Hepatic stellate cell (primary cell): ENCODE measurements at places on chromosomes 12 and 14.

GRCh38 chr12:28425526-28425925 is 235.3 kb downstream of the CCDC91 start:
- DNase-seq: no peak

GRCh38 chr12:121237415-121237814 is 27.5 kb downstream of the P2RX4 start:
- no peak for DNase-seq

GRCh38 chr12:132620899-132621656 is 2.5 kb downstream of the P2RX2 start:
- DNase-seq: no peak

DNA sequence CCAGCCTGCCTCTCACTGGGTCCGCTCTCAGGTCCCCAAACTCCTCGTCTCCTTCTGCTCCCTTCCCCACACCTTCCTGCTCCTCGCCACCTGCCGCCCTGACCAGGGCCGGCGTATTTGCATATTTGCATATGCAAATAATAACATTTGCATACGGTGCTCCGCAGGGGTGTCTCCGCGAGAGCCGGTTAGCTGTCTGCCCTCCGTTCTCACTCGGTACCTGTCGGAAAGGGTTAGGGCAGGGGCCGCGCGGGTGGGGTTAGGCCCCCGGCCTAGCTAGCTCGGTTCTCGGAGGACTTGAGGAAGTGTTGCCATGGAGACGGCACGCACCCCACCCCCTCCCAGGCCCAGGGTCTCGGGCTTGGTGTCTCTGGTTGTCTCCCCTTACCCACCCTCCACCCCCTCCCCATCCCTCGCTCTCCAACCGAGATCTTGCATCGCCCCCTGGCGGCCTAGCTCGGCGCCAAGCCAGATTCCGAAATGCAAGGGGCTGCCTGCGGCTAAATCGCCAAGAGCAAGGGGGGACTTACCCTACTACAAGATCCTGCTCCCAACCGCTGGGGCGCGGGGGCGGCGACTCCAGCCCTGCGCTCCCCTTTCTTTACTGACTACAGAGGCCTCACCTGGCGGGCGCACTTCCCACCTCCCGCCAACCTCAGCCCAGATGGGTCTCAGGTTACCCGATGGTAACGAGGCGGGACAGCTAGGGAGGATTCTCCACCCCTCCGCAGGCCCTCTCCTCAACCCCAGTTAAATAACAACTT is 8.1 kb downstream of the STAC3 start:
- DNase-seq: peak; percentile 66

DNA sequence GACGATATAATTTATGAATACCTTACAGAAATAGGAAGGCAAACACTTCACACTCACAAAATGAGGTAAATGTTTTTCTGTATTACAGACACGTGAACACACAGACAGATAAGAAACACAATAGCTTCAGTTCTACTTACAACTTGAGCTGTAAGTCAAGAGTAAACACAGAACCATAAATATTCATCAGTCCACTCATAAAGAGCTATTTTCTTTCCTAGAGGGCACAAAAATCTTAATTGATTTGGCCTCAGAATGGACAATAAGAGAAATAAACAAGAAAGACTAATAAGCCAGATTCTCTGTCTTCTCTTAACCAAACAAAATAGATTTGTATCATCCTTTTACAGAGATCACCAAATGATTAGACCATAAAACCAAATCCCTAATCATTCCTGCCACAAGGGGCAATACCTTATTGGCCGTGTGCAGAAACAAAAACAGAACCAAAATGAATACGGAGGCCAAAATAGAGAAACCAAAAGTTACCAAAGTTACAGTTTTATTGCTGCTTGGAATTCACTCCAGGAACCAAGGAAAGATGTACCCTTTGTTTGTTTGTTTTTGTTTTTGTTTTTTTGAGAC is 38.1 kb upstream of the GARIN2 start:
- DNase-seq: no peak

DNA sequence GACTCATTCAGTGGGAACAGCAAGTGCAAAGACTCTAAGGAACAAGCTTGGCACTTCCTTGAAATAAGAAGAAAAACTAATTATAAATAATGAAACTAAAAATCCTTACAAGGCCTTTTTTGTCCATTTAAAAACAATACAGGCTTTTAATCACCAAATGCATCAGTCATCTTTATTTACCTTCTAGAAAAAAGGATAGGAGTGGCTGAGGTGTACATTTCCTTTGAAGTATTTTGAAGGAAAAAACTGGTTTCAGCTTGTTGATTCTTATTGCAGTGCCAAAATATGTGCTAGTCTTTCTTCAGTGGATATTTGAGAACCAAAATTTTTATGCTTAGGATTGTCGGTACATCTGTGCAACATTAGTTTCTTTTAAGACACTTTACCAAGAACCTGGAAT is 29.8 kb downstream of the MED21 start:
- DNase-seq: no peak

- no peak for DNase-seq
These were observed 402.9 kb downstream of the ZFP36L1 start for GRCh38 chr14:68389943-68390342.

GRCh38 chr14:105537580-105538474 is 11.4 kb downstream of the TMEM121 start:
- DNase-seq: peak; percentile 79

DNA sequence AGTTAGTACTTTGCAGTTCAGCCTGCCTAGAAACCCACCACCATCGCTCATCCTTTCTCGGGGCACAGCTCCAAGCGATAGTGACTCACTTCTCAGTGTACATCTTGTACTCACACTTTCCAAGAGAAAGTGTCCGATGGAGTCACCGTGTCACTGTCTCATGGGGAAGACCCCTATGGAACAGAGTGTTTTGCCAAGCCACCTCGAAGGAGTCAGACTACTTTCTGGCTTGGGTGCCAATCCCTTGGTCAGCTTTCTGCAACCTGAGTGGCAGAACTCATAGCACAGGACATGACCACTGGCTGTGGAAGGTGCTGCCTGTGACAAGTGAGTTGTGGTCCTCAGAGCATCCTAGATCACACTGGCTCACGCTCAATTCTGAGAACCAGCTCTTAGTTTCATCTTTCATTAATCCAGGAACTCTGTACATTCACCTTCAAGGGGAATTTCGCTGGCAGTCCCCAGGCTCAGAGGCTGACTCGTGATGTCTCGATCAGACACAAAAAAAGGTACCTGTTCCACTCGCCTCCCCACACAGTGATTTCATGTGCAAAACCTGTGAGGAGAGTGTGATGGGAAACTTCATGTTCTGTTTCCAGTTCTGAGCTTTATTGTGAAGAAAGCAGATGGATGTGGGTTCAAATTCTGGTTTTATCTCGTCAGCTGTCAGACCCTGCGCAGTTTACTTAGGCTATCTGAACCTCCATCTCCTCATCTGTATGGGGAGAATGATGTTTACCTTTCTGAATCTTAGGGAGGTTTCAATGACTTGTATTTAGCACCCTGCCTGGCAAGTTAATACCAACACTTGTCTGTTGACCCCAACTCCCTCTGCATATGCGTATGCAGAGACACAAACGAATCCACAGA is 127.3 kb upstream of the CCND2 start:
- DNase-seq: no peak

DNA sequence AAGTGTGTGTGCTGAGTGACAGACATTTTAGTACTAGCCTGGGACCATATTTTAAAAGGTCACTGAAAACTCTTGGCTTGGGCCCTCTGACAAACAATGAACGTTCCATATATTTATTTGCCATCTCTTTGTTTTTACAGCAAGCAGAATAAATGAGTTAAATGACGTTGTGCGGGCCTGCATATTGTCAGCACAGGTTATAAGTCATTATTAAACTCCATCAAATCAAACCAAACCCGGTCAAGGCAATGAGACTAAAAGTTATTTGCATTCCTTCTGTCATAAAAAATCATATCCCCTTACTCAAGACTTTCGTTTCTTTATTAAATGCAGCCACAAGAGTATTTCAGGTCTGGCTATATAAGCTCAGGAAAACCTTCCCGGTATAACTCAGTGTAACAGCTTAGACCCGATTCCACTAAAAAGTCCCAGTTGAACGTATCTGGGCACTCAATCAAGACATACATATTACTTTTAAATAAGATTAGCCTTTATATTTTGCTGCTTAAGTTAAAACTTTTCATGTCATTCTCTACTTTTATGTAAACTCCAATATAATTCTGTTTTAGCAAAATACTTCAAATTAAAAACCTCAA is 84.9 kb downstream of the DICER1 start:
- no peak for DNase-seq

GRCh38 chr12:124455336-124455735 is 112.1 kb downstream of the NCOR2 start:
- no peak for DNase-seq

DNA sequence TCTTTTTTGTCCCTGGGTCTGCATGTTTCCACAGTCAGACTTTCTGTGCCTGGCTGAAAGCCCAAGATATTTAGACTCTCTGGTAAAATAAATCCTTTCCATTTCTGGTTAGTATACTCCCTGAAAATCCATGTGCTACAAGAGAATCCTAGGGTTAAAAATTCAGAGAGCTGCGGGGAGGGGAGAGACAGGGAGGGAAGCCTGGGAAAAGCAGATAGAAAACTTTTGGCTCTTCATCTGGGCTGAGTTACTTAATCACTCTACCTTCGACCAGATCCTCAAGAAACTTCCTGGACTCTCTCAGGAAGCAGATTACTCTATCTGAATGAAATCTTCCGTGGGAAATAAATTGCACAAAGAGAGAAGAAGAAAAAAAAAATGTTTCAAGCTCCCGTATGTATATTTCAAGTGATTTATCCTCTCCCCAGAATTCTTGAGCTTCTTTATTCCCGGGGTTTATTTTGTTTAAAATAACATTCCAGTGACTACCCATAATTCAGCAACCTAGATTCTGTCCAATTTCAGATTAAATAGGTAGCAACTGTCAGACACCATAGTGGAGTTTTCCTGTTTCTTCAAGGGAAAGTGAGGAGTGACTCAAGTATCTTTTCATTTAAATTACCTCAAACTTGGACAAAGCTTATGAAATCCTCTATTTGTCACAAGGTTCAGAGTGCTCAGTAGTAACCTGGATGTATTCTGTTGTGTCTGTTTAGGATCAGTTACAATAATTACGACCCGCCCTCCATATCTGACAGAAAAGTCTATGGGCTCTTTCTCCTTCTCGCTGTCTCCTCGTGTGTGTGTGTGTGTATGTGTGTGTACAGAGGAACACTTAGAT is 163.7 kb downstream of the MYRFL start:
- DNase-seq: peak; percentile 41

DNA sequence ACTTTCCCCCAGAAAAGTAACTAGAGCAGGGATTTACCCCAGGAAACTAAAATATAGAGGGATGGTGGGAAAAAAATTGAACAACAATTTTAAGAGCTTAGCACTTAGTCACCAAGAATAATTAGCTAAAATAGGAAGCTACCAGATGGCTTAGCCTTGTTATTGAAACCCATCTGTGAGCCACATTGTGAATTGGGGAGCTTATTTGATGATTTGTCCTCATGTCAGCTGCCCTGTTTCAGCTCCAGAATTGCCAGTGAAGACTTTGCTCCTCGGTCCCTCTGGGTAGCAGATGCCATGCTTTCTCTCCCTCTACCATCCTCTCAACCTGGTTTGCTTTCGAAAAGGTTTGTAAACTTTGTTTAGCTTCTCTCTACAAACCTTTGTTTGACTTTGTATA is 67.7 kb upstream of the PTHLH start:
- DNase-seq: no peak

DNA sequence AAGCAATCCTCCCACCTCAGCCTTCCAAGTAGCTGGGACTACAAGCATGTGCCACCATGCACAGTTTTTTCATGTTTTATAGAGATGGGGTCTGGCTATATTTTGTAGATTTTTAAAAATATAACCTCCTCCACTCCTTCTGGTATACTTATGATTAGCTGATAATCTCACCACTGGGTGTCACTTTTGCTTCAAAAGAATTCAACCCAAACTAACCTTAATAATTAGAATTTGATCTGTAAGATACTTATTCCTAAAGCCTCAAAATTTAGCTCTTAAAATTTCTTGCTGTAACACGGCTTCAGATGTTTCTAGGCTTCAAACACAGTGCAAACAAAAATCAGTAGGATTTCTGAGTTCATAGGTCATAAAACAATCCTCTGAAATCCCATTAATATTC is 130.3 kb downstream of the CEP83 start:
- no peak for DNase-seq

- no peak for DNase-seq
These were observed 7.6 kb downstream of the NYNRIN start for GRCh38 chr14:24406416-24406815.
